ENCODE measurements at places on chromosomes 4 and X. TPM values are rescaled to one million over a fixed set of nuclear protein-coding genes. Genes with fewer than 3 reads are reported as not detected.

GLRB gene
- 9.9 TPM for total RNA-seq

PNCK gene
- 11.3 TPM for total RNA-seq

DDX60 gene
- total RNA-seq, result 7.7 TPM

DNA sequence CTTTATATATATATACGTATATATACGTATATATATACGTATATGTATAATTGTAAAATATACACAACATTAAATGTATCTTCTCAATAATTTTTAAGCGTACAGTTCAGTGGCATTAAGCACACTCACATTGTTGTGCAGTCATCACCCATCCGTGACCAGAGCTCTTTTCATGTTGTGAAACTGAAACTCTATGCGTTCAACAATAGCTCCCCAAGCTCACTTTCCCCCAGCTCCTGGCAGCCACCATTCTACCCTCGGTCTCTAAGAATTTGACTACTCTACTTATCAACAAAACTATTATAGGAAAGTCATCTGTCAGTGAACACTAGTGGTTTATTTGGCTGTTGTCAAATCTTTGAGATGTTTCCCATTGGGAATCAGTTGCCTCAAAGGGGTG is 621.8 kb upstream of the GALNT7 start:
- no peak for DNase-seq

GRCh38 chr4:121269001-121269400 is 104.9 kb upstream of the TNIP3 start:
- no peak for DNase-seq

DNA sequence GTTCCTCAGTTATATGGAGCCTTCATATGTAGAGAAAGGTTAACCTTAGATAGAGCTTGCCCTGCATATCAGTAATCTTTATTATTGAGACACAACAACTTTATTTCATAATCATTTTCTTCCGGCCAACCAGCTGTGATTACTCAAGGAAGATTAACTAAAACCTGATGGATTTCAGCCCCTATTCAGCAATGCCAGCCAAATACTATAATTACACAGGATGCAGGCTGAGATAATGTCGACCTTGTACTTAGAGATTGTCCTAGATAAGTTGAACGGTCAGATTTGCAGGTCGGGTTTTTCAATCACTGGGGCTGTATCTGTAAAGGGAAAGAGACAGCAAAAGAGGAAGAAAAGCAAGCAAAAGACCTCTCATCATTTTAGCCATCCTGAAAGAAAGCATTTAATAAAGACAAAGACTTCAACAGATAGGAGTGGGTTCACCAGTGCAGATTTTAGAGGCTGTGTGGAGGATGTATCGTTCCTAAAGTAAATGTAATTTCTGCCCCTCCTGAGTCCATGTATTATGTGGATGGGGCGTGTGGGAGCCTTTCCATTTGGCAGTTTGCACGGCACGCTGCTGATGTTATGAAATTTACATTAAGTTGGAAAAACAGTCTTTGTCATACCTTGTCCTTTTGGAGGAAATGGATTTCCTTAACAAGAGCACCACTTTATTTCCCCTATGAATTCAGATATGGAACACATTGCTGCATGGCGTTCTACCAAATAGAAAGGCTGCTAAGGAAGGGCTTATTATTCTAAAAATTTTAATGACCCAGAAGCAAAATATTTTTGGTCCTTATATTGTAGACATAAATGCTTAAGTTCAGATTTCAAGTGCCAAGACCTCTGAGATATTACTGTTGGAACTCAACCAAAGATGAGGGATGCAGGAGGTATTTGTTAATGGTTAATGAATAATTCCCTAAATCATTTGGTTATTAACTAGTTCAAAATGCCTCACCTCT is 496.7 kb downstream of the SPRY1 start:
- DNase-seq, result no peak
